ENCODE measurements at places on chromosomes 5 and 9.
A peak's percentile ranks its signal among the peaks of the same experiment; 100 is the strongest.

DNA sequence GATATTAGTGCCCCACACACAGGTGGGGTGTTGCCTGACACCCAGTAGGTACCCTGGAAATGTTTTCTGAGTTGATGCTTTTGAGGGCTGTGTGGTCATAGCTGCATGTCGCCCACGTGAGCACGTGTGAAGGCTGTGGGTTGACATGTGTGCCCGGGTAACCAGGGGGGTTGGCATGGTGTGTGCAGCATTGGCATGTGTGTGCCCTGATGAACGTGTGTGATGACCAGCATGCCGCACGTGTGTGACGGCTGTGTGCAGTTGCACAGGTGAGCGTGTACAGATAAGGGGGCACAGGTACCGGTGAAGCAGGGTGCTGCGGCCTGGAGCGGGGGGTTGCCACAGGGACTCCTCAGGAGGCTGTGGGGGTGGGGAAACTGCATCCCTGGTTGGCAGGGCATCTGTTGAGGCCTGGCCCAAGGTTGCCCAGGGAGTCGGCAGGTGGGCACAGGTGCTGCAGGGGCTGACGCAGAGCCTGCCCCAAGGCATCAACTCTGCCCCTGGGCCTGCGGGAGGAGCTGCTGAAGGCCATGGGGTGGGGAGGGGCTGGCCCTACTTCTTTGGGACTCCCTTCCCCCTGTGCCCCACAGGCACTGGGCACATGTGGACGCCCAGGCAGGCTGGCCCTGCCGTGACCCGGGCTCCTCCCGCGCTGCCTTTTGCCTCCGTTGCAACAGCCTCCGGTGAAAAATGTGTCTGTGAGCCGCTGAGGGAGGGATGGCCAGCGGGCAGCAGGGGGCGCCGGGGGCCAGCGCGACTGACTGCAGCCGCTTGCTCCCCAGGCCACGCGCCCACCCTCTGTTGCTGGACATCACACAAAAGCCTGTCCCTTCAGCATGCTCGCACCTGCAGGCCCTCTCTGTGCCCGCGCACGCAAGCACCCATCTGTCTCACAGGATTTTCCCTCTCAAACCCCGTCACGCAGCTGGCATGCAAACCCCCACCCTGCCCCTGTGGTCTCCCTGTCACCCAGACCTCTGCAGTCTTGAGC is 2.2 kb downstream of the UNC5A start:
- no peak for DNase-seq

- peak; percentile 70 for DNase-seq
These were observed 110.0 kb upstream of the SPOCK1 start for GRCh38 chr5:137609127-137609526.

- no peak for DNase-seq
These were observed 93.9 kb downstream of the GALNT10 start for GRCh38 chr5:154284433-154284832.

DNA sequence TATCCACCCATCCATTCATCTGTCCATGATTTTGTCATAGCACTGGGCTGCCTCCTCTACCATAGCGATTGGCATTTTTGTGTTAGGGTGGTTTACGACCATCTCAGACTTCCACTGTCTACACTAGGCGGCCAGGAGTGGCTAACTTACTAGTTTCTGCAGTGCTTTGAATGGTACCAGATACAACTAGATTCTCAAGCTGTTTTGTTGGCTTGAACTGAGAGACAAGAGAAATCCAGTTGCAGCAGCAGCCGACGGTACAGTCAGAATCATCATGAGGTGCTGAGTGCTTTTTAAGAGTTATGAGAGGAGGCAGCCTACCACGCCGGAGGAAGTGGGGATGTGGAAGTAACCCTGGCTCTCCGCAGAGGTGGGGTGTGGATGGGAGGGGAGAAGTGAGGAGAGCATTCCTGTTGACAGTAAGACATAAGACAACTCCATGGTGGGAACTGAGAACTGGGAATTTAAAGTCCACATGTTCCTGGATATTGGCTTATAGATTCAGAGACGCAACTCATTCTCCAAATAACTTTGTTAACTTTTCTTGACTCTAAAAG is 27.9 kb downstream of the COL5A1 start:
- peak; percentile 67 for DNase-seq

GRCh38 chr9:134181648-134182034 is 17.3 kb upstream of the RNU6ATAC start:
- no peak for DNase-seq

- no peak for DNase-seq
These were observed 7.0 kb downstream of the HNRNPAB start for GRCh38 chr5:178211095-178212048.

DNA sequence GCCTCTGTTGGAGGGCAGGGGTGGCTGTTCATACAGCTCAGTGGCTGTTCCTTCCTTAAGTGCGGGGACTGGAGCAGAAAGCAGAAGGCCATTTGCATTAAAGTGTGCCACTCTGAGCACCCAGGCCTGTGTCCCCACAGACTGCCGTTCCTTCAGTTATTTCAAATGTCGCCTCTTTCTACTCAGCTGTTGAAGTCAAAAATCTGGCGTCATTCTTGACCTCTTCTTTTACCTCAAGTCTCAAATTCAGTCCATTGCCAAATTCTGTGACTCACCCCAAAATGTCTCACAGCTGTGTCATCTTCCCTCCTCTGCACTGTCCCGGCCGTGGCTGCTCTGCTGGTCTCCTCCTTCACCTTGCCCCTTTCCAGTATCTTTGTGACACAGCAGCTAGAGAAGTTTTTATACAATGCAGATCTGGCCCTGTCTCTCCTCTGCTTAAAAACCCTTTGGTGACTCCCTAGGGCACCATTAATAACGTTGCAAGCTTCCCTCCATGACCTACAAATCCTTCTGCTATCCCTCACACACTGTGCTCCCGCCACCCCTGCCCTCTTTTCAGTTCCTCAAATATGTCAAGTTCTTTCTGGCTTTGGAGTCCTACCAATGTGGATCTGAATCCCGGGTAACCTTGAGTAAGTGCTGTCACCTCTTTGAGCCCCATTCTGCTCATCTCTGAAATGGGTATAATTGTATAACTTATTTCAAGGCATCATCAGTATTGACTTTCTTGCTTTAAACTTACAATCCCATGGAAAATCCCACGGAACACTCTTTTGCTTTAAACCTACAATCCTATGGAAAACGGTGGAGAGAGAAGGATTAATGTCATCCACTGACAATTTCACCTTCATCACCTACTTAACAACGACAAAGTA is 98.3 kb upstream of the BOD1 start:
- DNase-seq: peak; percentile 85

GRCh38 chr9:73114958-73115357 is 36.7 kb upstream of the ANXA1 start:
- DNase-seq: peak; percentile 63

Measured in fibroblast of upper back skin (primary cell).